ENCODE measurements at places on chromosomes 1 and 21. TPM values are rescaled to one million over a fixed set of nuclear protein-coding genes. Genes with fewer than 3 reads are reported as not detected.

- H3K4me3 ChIP-seq, result no peak within 1 kb of the TSS
- H3K27me3 ChIP-seq, result peaks cover 3% of the 10 kb centered on the region
Measured at GRCh38 chr21:44592446-44593311, at the start of gene KRTAP10-6. TSS of gene KRTAP10-6 (minus strand) at chr21:44592505. CDS start at chr21:44592484, 21 bp downstream.

DNA sequence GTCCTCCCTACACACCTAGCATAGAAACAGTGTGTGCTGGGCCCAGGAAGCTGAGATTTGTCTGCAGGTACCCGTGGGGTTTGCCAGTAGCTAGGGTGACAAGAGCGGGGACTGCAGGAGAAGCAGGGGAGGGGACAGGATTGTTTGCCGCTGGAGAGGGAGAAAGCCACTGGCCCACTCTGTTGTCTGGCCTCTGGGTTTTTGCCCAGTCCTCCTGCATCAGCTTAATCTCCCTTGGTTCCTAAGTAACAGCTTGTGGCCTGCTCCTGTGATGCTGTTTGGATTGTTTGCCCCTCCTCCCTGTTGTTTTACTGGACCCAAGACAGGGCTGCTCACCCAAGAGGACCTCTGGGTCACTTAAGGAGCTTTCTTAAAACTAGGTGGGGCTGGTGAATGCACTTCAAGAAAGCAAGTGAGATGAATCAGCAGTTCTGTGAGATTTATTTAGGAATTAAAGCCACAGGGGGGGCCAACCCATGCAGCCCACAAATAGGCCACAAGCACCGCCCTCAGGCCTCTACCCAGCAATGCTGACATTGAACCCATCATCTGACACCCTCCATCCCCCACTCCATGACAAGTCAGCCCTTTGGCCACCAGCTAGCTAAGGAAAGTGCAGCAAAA is 142.8 kb downstream of the ZZZ3 start:
- no peaks in the 10 kb centered on the region for H3K4me1 ChIP-seq
- no peak overlapping the region for H3K27ac ChIP-seq
- no peak for ATAC-seq

DNA sequence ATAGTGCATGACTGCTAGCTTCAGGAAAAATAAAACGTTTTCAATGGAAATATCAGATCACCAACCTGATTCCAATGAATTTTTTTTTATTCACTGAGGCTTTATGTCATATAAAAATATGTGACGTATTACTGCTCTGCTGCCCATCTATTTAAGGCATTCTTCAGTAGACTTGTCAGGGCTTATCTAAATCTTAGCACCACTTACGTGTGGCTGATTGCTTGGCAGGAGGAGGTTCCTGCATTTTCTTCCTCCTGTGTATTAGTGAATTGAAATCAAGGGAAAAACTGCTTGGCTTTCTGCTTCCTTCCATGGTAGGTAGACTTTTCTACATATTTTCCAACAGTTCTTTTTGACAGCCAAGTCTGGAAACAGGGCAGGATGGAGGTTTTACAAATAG is 80.3 kb downstream of the ROR1 start:
- no peaks in the 10 kb centered on the region for H3K36me3 ChIP-seq
- no peak overlapping the region for H3K27ac ChIP-seq
- peaks cover 17% of the 10 kb centered on the region for H3K27me3 ChIP-seq
- no peak overlapping the region for H3K4me3 ChIP-seq
- ATAC-seq, result no peak

GRCh38 chr1:84598846-84599741 is 24.9 kb upstream of the CTBS start:
- peaks cover 22% of the 10 kb centered on the region for H3K4me1 ChIP-seq
- peak overlapping the region; percentile 65 for H3K4me3 ChIP-seq
- peak; percentile 87 for ATAC-seq
- no peaks in the 10 kb centered on the region for H3K27me3 ChIP-seq
- H3K27ac ChIP-seq, result peak overlapping the region; percentile 94
- no peaks in the 10 kb centered on the region for H3K36me3 ChIP-seq

The BSND gene
- 0.05 TPM for total RNA-seq

DNA sequence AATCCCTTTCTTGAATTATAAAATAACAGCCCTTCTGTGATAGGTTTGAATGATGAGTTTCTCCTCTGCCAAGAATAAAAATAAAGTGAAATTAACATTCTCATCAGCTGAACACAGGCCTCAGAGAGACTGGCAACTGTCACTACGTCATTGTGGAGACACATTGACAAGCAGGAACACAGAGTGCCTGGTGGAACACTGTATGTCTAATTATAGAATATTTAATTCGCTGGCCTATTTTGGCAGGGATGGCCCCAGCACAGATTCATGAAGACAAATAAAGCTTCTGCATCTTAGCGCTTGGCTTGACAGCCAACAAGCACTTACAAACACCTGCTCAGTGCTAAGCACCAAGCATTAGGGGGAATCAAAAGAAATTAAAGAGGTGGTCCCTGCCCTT is 52.0 kb upstream of the SMYD2 start:
- no peak overlapping the region for H3K4me3 ChIP-seq
- H3K4me1 ChIP-seq, result no peaks in the 10 kb centered on the region
- no peak overlapping the region for H3K27ac ChIP-seq
- no peak for ATAC-seq

The DDI2 gene
- total RNA-seq, result 39.3 TPM

The CHI3L1 gene
- total RNA-seq, result not detected

The CR1 gene
- 0.19 TPM for total RNA-seq

GRCh38 chr1:226638001-226638601 is 89.5 kb downstream of the STUM start:
- no peak for ATAC-seq
- no peaks in the 10 kb centered on the region for H3K27me3 ChIP-seq
- peaks cover 90% of the 10 kb centered on the region for H3K36me3 ChIP-seq
- H3K27ac ChIP-seq, result no peak overlapping the region

DNA sequence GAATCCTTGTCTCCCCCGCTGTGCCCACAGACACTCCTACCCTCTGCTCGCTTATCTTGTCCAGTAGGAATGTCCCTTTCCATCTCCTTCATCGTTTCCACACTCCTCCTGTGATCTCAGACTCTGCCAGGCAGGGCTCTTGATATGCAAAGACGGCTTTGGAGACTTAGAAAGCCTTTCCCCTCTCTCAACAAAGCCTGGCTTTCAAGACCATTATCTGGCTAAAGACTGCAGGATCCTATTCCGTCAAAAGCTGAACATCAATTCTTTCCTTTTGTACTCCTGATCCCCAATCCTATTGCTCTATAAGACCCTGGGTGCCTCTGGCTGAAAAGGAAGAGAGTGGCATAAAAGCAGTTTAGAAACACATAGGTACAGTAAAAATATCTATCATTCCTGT is 63.9 kb downstream of the SDC3 start:
- no peaks in the 10 kb centered on the region for H3K36me3 ChIP-seq
- ATAC-seq, result no peak
- H3K4me1 ChIP-seq, result no peaks in the 10 kb centered on the region
- H3K27ac ChIP-seq, result no peak overlapping the region
- H3K4me3 ChIP-seq, result no peak overlapping the region

The F3 gene
- not detected for total RNA-seq

- H3K4me1 ChIP-seq, result peaks cover 7% of the 10 kb centered on the region
- H3K36me3 ChIP-seq, result no peaks in the 10 kb centered on the region
- no peak for ATAC-seq
- no peak overlapping the region for H3K27ac ChIP-seq
- H3K27me3 ChIP-seq, result no peaks in the 10 kb centered on the region
Measured at GRCh38 chr1:198105185-198105584, 51.6 kb upstream of the NEK7 start.

The AKR7A3 gene
- total RNA-seq, result 1.6 TPM

GRCh38 chr1:19010995-19011844 is 54.7 kb upstream of the IFFO2 start:
- peak; percentile 97 for ATAC-seq
- no peaks in the 10 kb centered on the region for H3K27me3 ChIP-seq
- H3K4me3 ChIP-seq, result peak overlapping the region; percentile 75
- peaks cover 20% of the 10 kb centered on the region for H3K4me1 ChIP-seq
- H3K36me3 ChIP-seq, result no peaks in the 10 kb centered on the region

- no peaks in the 10 kb centered on the region for H3K27me3 ChIP-seq
- H3K27ac ChIP-seq, result no peak overlapping the region
- no peak overlapping the region for H3K4me3 ChIP-seq
Measured at GRCh38 chr1:88186911-88187310, 497.2 kb upstream of the PKN2 start.

The FCMR gene
- total RNA-seq, result 74.0 TPM

DNA sequence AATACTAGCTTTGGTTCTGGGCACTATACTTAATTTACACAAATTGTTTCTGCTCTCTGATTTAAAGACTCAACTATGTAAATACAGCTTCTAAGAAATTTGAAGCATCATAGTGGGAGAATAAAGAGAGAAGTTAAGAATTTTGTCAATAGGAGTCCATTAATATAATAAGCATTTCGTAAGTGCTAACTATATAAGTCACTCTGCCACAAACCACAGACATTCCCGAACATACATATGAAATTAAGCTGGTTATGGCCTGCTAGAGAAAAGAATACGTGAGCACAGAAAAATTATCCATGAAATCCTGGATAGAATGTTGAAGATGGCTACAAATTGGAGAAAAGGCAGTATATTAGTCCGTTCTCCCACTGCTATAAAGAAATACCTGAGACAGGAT is 526.2 kb downstream of the MRPL39 start:
- H3K27me3 ChIP-seq, result no peaks in the 10 kb centered on the region
- no peaks in the 10 kb centered on the region for H3K4me1 ChIP-seq
- no peak overlapping the region for H3K4me3 ChIP-seq
- ATAC-seq, result no peak
- H3K36me3 ChIP-seq, result no peaks in the 10 kb centered on the region

- peak overlapping the region; percentile 98 for H3K27ac ChIP-seq
- ATAC-seq, result peak; percentile 100
- peaks cover 98% of the 10 kb centered on the region for H3K36me3 ChIP-seq
- peaks cover 30% of the 10 kb centered on the region for H3K4me1 ChIP-seq
- H3K4me3 ChIP-seq, result peak overlapping the region; percentile 80
Measured at GRCh38 chr1:151311589-151312331, 15.5 kb downstream of the PI4KB start.

The SPRR1B gene
- not detected for total RNA-seq

The ACKR1 gene
- not detected for total RNA-seq

The DNALI1 gene
- not detected for total RNA-seq

GRCh38 chr1:198656500-198656932 is 17.7 kb downstream of the PTPRC start:
- peak overlapping the region; percentile 94 for H3K27ac ChIP-seq
- H3K36me3 ChIP-seq, result peaks cover 82% of the 10 kb centered on the region
- H3K4me1 ChIP-seq, result peaks cover 36% of the 10 kb centered on the region

DNA sequence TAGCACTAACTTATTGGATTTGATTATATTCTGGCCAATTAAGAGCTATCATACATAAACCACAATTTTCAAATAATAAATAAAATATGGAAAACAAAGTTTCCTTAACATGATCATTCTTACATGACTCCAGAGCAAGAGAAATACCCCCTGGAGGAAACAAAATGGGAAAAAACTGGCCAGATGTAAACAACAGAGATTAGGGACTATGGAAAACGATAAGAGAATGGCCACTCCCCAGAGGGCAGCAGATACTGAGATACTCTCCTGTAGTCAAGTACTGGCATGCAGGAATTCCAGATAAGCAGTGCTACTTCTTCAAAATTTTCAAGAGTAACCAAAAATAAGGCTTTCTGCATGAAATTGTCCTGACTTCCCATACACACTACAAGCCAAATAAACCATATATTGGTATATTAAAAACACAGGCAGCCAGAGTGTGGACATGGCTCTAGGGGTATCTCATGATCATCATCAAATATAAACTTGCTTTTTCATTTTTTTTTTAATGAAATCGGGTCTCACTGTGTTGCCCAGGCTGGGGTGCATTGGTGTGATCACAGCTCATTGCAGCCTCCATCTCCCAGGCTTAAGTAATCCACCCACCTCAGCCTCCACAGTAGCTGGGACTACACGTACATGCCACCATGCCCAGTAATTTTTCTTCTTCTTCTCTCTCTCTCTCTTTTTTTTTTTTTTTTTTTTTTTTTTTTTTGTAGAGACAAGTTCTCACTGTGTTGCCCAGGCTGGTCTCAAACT is 118.5 kb downstream of the EIF4G3 start:
- H3K36me3 ChIP-seq, result no peaks in the 10 kb centered on the region
- H3K4me3 ChIP-seq, result no peak overlapping the region

The F5 gene
- 144 TPM for total RNA-seq

DNA sequence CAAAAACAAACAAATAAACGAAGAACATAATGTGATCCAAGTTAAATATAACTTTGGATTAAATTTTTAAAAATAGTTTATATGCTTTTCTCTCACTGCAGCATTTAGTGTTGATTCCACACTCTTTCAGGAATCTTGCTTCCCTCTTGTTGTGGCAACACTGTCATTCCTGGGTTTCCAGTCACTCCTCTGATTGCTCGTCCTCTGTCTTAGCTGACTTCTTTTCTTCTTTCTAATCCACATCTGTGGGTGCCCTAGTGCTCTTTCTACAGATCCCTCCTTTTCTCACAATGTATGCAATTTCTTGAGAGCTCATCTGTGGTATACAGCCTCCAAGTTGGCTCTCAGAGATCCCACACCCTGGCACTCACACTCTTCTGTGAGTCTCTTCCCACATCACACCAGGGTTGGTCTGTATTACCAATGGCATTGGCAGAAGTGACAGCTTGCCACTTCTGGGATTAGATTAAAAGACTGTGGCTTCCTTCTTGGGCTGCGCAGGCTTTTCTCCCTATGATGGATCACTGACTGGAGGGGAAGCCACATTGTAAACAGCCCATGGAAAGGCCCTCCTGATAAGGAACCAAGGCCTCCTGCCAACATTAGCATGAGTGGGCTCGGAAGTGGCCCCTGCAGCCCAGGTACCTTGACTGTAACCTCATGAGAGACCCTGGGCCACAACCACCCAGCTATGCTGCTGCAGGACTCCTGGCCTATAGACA is 11.5 kb upstream of the MYOC start:
- H3K27me3 ChIP-seq, result no peaks in the 10 kb centered on the region
- H3K27ac ChIP-seq, result no peak overlapping the region
- H3K36me3 ChIP-seq, result no peaks in the 10 kb centered on the region
- H3K4me1 ChIP-seq, result no peaks in the 10 kb centered on the region

The GCSAML gene
- total RNA-seq, result not detected

The LAMTOR2 gene
- total RNA-seq, result 39.9 TPM

The KRTAP21-2 gene
- total RNA-seq, result not detected

The PAX7 gene
- not detected for total RNA-seq

GRCh38 chr1:1432951-1433803 is 2.3 kb upstream of the VWA1 start:
- no peak overlapping the region for H3K27ac ChIP-seq
- no peaks in the 10 kb centered on the region for H3K4me1 ChIP-seq
- H3K4me3 ChIP-seq, result peak overlapping the region; percentile 6
- no peaks in the 10 kb centered on the region for H3K36me3 ChIP-seq

Measured in activated T-helper 17 cell treated with anti-CD3 and anti-CD28 coated beads, Interleukin-2, amount 50 U/mL, for 72 hours (primary cell).